Pons (tissue), 1 donor: ENCODE measurements at places on chromosomes 1 and 21.

DNA sequence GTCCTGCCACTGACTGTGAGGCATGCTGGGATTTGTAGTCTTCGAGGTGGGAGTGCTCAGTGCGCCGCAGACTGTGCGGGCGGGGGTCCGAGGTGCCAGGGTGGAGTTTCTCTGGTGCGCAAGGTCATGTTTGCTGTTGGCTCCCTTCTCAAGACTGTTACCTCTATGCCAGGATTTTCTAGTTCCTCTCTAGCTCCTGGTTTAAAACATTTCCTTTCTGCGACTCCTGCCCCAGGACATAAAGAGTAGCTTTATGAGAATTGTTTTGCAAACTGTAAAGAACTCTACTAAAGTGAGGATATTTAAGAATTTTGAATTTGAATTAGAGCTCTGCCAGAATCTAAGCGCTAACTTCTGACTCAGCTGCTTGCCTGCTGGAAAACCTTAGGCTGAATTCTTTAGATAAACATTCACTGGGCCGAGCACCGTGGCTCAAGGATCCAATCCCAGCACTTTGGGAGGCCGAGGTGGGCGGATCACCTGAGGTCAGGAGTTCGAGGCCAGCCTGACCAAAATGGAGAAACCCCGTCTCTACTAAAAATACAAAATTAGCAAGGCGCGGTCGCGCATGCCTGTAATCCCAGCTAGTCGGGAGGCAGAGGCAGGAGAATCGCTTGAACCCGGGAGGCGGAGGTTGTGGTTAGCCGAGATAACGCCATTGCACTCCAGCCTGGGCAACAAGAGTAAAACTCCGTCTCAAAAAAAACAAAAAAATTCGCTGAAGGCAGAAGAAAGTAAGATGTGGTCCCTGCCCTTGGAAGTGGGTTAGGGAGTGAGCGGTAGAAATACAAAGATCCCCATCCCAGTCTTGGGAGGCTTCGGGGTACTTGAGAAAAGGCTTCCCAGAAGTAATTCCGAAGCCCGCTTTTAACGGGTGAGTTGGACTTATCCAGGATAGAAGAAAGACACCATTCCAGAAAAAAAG is 992 bp upstream of the USP48 start:
- no peak for DNase-seq

- DNase-seq = no peak
Observed at GRCh38 chr1:151476083-151476482, 16.8 kb upstream of the POGZ start.

- DNase-seq = no peak
Observed at GRCh38 chr1:160753594-160753993, 14.5 kb downstream of the SLAMF7 start.

GRCh38 chr1:52216907-52217458 is 75.1 kb downstream of the ZFYVE9 start:
- DNase-seq = no peak

DNA sequence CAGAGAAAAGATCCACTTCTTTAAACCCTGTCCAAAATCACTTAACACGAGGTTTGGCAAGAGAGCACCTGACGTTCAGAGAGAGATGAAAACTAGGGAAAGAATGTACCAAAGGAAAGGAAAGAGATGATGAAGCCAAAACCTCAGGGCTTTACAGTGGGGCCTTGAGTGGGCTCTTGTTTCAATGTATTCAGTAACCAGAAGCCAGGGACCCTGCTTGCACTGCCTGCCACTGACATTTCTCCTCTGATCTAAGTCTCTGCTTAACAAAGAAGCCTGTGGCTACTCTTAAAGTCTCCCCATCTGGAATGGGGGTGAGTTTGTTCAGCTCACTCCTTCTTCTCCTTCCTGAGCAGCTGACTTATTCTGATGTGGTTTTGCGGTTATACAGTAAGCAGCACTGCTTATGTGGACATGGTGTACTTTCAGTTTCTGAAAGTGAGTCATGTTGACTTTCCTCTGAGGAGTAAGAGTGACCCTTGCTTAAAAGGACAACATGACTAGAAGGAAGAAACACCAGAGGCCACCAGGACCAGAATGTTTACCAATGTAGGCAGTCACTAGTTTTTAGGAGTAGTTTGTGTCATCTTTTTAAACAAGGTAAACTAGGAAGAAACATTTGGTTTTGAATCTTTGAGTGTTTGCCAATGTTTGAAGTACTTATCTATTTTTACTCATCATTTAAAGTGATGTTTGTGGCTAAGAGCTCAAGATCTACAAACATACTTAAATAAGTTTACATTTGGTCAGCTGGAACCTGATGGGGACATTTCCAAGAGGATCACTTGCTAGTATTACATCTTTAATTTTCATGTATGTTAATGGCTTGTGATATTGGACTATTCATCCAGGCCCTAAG is 87.4 kb downstream of the FASLG start:
- DNase-seq = peak; percentile 85

DNA sequence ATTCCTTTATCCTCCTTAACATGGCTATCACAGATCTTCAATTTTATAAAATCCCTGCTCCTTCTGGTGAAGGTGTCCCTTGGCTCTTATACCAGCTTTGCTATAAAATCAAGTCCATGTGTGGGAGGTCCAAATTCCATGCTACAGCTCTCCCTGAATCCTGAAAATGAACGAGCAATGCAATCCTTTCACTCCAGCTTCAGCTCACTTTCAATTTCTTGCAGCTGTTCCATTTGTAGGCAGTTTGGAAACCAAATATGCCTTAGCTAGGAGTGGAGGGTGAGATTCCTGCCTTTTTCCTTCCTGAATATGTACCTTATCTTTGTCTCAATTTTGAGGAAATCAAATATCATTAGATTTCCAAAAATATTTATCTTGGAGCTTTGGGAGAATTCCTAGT is 402.6 kb downstream of the TTLL7 start:
- DNase-seq = no peak

DNA sequence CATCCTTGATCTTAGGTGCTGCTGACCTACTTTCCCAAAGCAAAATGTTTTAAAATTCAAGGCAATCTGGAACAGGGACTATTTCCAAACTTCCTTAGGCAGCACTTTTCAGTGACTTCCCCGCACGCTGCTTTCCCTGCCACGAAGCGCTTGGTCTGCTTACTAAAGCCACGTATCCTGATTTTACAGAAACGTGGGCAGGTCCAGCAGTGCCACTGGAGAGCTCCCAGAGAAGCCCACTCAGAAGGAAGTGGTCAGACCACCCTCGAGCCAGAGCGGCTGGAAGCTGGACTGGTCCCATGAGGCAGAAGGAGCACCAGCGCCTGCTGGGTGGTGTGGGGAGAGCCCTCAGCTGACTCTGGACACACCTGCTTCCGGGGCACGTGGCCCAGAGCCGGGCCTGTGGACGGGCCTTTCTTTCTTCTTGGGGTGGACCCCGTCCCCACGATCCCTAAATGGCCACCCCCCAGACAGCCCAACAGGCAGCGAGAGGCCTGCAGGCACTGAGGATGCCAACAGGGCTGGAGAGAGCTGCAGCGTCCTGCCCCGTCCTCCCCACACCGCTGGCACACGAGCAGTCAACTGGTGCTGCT is 23.2 kb downstream of the PTTG1IP start:
- DNase-seq = no peak

DNA sequence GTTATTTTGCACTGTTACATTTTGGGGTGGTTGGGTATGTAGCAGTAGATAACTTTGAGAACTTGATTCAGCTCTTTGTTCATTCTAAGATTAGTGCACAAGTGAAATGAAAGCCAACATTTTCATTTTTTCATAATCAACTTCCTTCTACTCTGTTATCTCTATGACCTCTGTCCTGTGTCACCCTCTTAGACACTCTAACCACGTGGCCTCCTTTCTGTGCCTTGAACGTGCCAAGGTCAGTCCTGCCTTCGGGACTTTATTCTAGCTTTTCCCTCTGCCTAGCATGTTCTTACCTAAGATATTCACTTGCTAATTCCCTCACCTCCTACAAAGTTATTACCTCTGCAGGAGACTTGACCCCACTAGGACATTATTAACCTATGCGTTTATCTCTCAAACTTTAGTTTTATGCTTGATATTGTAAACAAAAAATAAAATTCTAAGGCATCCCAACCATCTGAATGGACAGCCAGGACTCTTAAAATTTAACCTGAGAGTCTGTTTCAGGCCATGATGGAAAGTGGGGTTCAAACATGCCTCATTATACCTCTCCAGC is 19.2 kb upstream of the EDEM3 start:
- DNase-seq = no peak

GRCh38 chr1:86957221-86957620 is 42.8 kb downstream of the HS2ST1 start:
- DNase-seq = no peak

- no peak for DNase-seq
Observed at GRCh38 chr1:65904681-65905083, 112.0 kb downstream of the PDE4B start.

- DNase-seq = peak; percentile 80
Observed at GRCh38 chr21:26368591-26369320, 198.2 kb upstream of the APP start.

DNA sequence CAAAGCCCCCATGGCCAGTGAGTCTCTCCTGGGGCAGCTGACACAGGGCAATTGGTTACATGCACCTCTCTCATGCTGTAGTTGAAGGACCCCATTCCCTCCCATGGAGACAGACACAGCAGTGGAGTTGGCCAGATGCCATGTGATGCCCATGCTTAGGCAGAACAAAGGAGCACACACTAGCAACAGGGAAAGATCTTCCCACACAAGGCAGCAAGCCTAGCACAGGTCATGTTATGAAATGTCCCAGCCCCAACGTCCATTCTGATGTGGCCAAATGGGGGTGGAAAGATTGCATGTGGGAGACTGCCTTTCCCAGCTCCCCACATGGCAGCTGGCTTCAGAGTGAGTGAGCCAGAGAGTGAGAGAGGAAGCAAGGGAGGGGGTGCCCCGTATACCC is 34.5 kb downstream of the AADACL4 start:
- no peak for DNase-seq

DNA sequence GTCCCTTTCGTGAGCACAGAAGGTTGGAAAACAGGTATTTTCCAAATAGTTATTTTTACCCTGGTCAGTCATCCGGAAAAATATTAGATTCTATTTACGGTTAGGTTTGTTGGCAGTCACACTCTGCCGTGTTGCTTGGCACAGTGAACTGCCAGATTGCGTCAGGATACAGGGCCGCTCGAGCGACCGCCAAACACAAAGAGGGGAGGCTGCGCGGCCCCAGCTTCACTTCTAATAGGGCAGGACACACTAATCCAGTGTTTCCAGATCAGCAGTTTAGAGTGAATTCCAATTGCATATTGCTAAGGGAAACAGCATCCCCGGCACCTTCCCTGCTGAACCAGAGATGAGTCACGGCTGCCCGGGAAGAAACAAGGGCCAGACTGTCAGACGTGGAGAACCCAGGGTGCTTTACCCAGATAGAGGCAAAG is 22.9 kb downstream of the UMODL1 start:
- no peak for DNase-seq

GRCh38 chr1:30729901-30730300 is 6.5 kb upstream of the MATN1 start:
- no peak for DNase-seq

- no peak for DNase-seq
Observed at GRCh38 chr1:5570931-5571330, 421.3 kb downstream of the NPHP4 start.

DNA sequence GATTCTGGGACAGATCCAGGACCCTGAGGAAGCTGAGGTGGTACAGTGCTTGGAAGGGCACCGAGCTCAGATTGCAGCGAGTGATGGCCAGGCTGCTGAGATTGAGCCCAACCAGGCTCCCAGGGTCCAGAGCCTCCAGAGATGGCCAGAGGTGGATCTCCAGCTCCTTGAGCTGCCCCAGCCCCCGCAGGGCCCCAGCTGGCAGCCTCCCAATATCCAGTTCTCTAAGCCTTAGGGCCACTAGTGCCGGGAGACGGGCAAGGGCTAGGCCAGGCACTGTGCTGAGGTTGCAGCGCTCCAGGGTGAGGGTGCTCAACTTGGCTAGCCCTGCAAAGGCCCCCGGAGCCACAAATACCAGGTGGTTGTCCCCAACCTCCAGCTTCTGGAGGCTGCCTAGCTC is 3.4 kb downstream of the LINGO4 start:
- no peak for DNase-seq

- DNase-seq = no peak
Observed at GRCh38 chr1:29865051-29865450, 628.7 kb downstream of the PTPRU start.

DNA sequence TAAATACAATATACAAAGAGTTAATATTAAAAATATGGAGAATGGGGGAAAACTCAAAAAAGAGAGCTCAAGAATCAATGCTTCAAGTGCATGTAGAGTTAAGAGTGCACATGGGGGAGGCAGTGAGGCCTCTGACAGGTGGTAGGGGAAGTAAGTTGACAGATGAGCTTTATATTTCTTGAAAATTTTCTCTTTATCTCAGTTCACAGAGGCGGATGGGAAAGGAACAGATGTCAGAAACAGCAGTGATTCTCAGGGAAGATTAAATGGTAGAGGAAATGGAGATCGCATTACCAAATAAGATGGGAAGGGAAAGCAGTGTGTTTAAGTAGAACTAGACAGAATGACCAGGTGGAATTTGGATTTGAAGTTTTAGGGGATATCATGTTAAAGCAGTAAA is 200.1 kb upstream of the C1orf105 start:
- no peak for DNase-seq

GRCh38 chr1:215665215-215665614 is 98.1 kb downstream of the KCTD3 start:
- DNase-seq = no peak

GRCh38 chr1:69943030-69943429 is 262.3 kb downstream of the LRRC40 start:
- DNase-seq = no peak

DNA sequence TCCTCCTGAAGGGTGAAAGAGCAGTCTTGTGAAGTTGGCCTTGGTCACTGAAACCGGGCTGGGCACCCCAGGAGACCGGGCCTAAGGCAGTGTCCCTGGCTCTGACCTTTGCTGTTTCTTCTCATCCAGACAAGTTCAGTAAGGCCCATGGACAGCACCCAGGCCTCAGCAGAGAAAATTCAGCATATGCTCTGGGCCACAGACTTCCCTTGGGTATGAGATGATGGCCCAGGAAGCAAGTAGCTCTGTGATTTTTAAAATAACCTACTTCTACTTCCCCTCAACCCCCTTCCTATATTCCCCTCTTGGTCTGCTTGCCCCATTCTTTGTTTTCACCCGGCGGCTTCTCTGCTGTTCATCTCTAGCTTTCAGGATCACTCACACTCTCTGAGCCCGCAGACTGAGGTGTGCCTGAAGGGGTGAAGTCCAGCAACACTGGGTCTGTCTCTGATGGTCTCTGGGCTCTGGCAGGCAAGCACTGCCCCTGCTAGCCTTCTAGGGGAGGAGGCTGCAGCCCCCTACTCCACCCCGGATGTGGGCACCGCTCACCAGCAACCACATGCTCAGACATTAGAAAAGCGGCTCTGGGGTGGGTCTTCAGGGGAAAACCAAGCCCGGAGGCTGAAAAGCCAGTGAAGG is 2.9 kb upstream of the GPR25 start:
- no peak for DNase-seq
